ENCODE measurements at places on chromosomes 16 and 17.

GRCh38 chr16:20515688-20516090, 60.5 kb downstream of the ACSM2B start:
- DNase-seq, result no peak
- H3K36me3 ChIP-seq, result no peaks in the 10 kb centered on the region
- no peaks in the 10 kb centered on the region for H3K4me1 ChIP-seq

- no peak overlapping the region for H3K4me3 ChIP-seq
- H3K36me3 ChIP-seq, result no peaks in the 10 kb centered on the region
- no peaks in the 10 kb centered on the region for H3K27me3 ChIP-seq
- H3K4me1 ChIP-seq, result no peaks in the 10 kb centered on the region
- no peak overlapping the region for H3K27ac ChIP-seq
Observed at GRCh38 chr16:8426569-8426968, 163.7 kb downstream of the TMEM114 start.

DNA sequence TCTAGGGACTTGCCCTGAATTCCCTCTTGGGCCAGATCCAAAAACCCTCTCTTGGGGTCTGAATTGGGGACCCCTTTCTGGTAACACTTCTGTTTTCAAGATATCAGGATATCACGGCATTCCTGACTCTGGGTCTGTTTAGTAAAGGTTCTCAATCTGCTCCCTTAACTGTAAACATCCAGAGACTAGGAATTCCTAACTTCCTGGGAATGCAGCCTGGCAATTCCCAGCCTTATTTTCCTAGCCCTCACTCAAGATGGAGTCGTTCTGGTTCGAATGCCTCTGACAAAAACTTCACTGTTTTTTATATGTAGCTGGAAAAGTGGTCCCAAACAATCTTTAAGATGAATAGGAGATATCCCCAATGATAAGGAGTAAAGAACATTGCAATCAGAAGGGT, 141.6 kb upstream of the XYLT1 start:
- DNase-seq, result no peak
- H3K36me3 ChIP-seq, result no peaks in the 10 kb centered on the region
- H3K4me1 ChIP-seq, result no peaks in the 10 kb centered on the region
- no peak overlapping the region for H3K4me3 ChIP-seq
- H3K27me3 ChIP-seq, result no peaks in the 10 kb centered on the region

DNA sequence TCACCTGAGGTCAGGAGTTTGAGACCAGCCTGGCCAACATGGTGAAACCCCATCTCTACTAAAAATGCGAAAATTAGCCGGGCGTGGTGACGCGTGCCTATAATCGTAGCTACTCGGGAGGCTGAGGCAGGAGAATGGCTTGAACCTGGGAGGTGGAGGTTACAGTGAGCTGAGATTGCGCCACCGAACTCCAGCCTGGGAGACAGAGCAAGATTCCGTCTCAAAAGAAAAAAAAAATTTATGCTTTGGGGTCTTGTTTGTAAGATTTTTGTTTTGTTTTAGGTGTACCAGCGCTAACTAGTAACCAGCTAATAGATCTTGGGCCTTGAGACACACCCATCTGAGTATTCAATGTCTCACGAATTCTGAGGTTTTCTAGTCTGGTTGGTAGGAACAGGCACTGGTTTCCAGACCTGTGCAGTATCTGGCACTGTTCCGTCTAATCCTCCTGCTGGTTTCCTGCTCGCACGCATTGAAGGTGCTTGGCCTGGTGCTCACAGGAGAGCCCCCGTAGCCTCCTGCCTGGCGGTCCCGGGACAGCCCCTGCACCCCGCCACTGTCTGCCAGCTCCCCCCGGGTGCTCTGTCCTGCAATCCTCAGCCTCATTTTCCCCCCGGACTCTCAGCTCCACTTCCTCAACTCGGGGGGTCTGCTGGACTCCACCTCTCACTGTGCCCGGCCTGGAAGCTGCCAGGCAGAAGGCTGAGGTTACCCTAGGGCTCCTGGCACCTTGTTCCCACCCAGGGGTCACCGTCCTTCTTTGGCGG, 10.6 kb upstream of the DUS1L start:
- DNase-seq, result no peak
- no peaks in the 10 kb centered on the region for H3K27me3 ChIP-seq
- H3K4me3 ChIP-seq, result no peak overlapping the region
- peaks cover 28% of the 10 kb centered on the region for H3K36me3 ChIP-seq
- no peak overlapping the region for H3K27ac ChIP-seq
- H3K4me1 ChIP-seq, result peaks cover 1% of the 10 kb centered on the region

GRCh38 chr17:56909742-56910508, 3.9 kb downstream of the TRIM25 start:
- H3K4me3 ChIP-seq, result no peak overlapping the region
- 0 out of 2 replicates have a peak, but pooled peaks cover 1% of the 10 kb centered on the region for H3K27me3 ChIP-seq
- no peak for DNase-seq
- no peaks in the 10 kb centered on the region for H3K4me1 ChIP-seq
- H3K27ac ChIP-seq, result no peak overlapping the region
- H3K36me3 ChIP-seq, result peaks cover 5% of the 10 kb centered on the region

DNA sequence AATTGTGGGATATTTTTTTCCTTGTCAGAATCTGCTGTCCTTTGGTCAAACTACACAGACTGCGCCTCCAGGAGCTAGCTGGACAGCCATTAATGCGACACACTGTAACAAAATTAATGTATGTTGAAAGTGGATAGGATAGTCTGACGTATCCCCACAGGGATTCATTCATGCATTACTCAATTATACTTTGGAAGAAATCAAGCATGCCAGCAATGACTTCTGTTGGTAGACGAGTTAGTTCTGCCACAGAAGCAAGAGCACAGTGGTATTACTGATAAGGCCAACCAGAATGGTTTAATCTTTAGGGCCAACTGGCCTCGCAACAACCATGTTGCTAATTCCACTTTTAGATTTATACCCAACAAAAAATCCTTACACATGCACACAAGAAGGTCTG, 106.4 kb upstream of the TOB1 start:
- no peak overlapping the region for H3K4me3 ChIP-seq
- DNase-seq, result no peak
- no peaks in the 10 kb centered on the region for H3K36me3 ChIP-seq
- H3K4me1 ChIP-seq, result no peaks in the 10 kb centered on the region

GRCh38 chr16:89052191-89052889, 41.3 kb upstream of the ACSF3 start:
- no peaks in the 10 kb centered on the region for H3K36me3 ChIP-seq
- peaks cover 3% of the 10 kb centered on the region for H3K4me1 ChIP-seq

- DNase-seq, result no peak
- H3K4me3 ChIP-seq, result no peak overlapping the region
- no peaks in the 10 kb centered on the region for H3K27me3 ChIP-seq
- H3K36me3 ChIP-seq, result no peaks in the 10 kb centered on the region
- H3K27ac ChIP-seq, result no peak overlapping the region
- H3K4me1 ChIP-seq, result peaks cover 5% of the 10 kb centered on the region
Observed at GRCh38 chr17:40471846-40472732, 28.8 kb downstream of the IGFBP4 start.

- DNase-seq, result no peak
- no peak overlapping the region for H3K27ac ChIP-seq
- no peaks in the 10 kb centered on the region for H3K36me3 ChIP-seq
- H3K4me1 ChIP-seq, result peaks cover 7% of the 10 kb centered on the region
Observed at GRCh38 chr16:47887496-47887895, 268.3 kb downstream of the ABCC12 start.

DNA sequence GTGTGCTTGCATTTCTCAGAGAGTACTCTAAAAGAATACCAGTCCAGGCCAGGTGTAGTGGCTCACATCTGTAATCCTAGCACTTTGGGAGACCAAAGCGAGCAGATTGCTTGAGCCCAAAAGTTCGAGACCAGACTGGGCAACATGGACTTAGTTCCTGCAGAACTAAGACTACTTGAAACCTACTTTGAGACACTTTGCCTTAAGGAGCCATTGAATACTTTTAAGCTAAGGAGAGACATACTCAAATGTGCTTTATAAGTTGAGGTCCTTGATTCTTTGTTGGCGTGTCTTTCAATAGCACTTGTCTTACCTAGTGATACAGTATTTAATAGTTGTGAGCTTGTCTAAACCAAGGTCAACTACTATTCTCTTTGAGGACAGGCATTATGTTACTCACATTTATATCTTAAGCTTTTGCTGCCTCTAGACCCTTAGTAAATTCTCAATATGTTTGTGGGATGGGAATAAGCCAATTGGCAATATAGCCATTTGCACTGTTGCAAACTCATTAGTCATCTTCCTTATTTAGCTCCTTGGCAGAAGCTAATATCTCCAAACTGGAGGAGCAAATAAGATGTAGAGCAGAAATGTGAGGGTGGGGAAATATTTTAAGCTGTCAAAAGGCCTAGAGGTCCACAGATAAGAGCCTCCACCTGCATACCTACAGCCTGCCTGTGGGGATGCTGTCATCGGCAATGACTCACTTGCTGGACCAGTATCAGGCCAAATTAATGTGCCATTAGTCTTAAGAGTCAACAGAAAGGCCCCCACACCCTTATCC, 16.3 kb downstream of the SCPEP1 start:
- no peaks in the 10 kb centered on the region for H3K4me1 ChIP-seq
- no peak for DNase-seq
- H3K27me3 ChIP-seq, result no peaks in the 10 kb centered on the region
- H3K4me3 ChIP-seq, result no peak overlapping the region

- H3K4me1 ChIP-seq, result peaks cover 3% of the 10 kb centered on the region
- no peak overlapping the region for H3K27ac ChIP-seq
- no peak overlapping the region for H3K4me3 ChIP-seq
- H3K36me3 ChIP-seq, result no peaks in the 10 kb centered on the region
- H3K27me3 ChIP-seq, result no peaks in the 10 kb centered on the region
- DNase-seq, result no peak
Observed at GRCh38 chr16:57823836-57824235, 21.5 kb upstream of the KIFC3 start.

GRCh38 chr17:3381957-3382356, 4.2 kb downstream of the OR3A2 start:
- DNase-seq, result no peak
- H3K27ac ChIP-seq, result no peak overlapping the region
- H3K27me3 ChIP-seq, result no peaks in the 10 kb centered on the region
- no peak overlapping the region for H3K4me3 ChIP-seq
- 0 out of 2 replicates have a peak, but pooled peaks cover 1% of the 10 kb centered on the region for H3K4me1 ChIP-seq
- no peaks in the 10 kb centered on the region for H3K36me3 ChIP-seq

DNA sequence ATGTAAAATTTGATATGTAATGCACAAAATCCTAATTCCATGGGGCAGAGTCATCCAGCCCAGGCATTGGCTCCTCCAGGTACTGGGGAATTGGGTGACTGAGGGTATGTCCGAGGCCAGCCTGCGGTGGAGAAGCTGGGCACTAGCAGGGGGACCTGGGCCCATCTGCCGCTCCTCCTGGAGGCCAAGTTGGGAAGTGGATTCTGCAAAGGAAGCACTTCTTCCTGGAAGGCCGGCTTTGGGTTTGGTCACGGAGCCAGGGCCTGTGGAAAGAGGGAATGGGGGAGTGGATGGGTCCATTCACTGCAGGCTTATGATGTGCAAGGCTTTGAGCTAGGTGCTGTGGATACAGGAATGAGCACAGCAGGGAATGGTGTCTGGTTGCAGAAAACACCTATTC, 85.8 kb downstream of the GNAO1 start:
- no peaks in the 10 kb centered on the region for H3K36me3 ChIP-seq
- no peaks in the 10 kb centered on the region for H3K27me3 ChIP-seq
- no peak overlapping the region for H3K27ac ChIP-seq
- DNase-seq, result no peak
- peaks cover 8% of the 10 kb centered on the region for H3K4me1 ChIP-seq

DNA sequence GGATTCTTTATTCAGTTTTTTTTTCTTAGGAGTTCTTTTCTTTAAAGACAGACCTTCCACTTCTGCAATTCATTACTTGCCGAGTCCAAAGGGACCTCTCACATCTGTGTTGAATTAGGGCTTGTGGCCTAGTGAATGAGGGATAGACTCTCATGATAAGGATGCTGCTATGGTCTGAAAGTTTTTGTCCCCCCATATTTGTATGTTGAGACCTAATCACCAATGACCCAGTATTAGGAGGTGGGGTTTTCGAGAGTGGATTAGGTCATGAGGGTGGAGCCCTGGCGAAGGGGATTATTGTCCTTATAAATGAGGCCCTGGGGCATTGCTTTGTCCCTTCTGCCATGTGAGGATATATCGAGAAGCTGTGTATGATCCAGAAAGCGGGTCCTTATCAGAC, 9.5 kb downstream of the KRT12 start:
- H3K4me1 ChIP-seq, result peaks cover 1% of the 10 kb centered on the region
- no peaks in the 10 kb centered on the region for H3K36me3 ChIP-seq
- no peak overlapping the region for H3K27ac ChIP-seq
- no peak overlapping the region for H3K4me3 ChIP-seq

DNA sequence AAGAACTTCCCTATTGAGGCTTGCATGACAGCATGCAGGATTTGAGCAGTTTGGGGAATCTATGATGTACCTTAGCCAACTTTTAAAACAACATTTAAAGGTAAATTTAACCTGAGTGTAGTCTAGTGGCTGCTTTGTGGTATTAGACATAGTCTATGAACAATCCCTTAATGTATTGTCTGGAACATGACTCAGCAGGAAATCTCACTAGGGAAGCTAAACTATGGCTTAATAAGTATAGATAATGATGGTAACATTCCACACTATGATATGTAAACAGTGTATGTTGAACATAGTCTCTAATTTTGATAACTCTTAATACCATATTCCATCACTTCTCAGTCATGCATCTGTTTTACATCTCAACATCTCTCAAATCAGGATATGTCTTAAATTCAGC, 52.1 kb upstream of the SLC12A3 start:
- H3K4me3 ChIP-seq, result no peak overlapping the region
- H3K36me3 ChIP-seq, result no peaks in the 10 kb centered on the region
- no peaks in the 10 kb centered on the region for H3K4me1 ChIP-seq
- H3K27ac ChIP-seq, result no peak overlapping the region
- no peak for DNase-seq
- no peaks in the 10 kb centered on the region for H3K27me3 ChIP-seq

GRCh38 chr16:74568961-74569631, 37.8 kb downstream of the GLG1 start:
- no peak overlapping the region for H3K27ac ChIP-seq
- H3K4me3 ChIP-seq, result no peak overlapping the region
- no peaks in the 10 kb centered on the region for H3K27me3 ChIP-seq
- no peaks in the 10 kb centered on the region for H3K4me1 ChIP-seq
- H3K36me3 ChIP-seq, result no peaks in the 10 kb centered on the region

GRCh38 chr17:74243013-74243755, 29.8 kb downstream of the TTYH2 start:
- H3K27ac ChIP-seq, result no peak overlapping the region
- DNase-seq, result no peak
- H3K4me1 ChIP-seq, result peaks cover 5% of the 10 kb centered on the region
- H3K4me3 ChIP-seq, result no peak overlapping the region
- H3K27me3 ChIP-seq, result no peaks in the 10 kb centered on the region

DNA sequence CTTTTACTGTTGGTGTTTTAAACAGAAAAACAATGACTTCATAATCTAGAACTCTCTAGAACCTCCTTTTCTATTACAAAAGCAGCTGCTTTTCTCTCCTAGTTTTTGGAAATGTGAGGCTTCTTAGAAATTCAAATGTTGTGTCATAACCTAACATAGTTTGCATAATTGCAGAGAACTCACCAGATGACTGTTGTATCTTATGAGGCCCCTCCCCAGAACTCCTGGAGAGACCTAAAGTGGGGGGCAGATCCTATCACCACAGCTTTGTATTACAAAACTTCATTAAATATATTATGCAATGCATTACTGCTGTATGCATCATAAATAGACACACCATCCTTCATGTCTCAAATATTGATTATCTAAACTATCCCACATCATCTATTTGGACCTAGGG, 538.7 kb upstream of the HSBP1 start:
- no peaks in the 10 kb centered on the region for H3K36me3 ChIP-seq
- H3K4me3 ChIP-seq, result no peak overlapping the region
